ENCODE measurements at places on chromosomes 13 and 19. TPM values are rescaled to one million over a fixed set of nuclear protein-coding genes. Genes with fewer than 3 reads are reported as not detected.

The TPTE2 gene
- total RNA-seq: not detected

GRCh38 chr13:97720896-97721295, 232.6 kb upstream of the IPO5 start:
- no peak for DNase-seq

The PEAK3 gene
- total RNA-seq: not detected

- DNase-seq: no peak
Observed at GRCh38 chr13:94335761-94336526, 143.5 kb downstream of the DCT start.

- peak; percentile 28 for DNase-seq
Observed at GRCh38 chr13:28494778-28495537, at the start of gene FLT1. TSS of gene FLT1 (minus strand) at chr13:28495128. CDS start at chr13:28494843, 285 bp downstream.

The AXL gene
- total RNA-seq: 224 TPM

DNA sequence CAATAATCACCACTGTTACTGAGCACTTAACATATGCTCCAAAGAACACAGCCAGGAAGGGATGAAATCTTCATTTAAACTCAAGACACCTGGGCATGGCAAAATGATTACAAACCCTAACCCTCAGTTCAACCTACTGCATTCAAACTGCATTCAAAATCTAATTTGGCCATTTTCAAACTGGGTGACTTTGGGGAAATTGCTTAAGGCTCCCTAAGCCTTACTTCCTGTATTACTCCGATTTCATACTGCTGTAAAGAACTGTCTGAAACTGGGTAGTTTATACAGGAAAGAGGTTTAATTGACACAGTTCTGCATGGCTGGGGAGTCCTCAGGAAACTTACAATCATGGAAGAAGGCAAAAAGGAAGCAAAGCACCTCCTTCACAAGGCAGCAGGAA, 50.4 kb downstream of the CBY2 start:
- DNase-seq: no peak

GRCh38 chr13:40534456-40534855, 132.0 kb downstream of the FOXO1 start:
- no peak for DNase-seq

GRCh38 chr19:56476651-56477428, at the start of gene ZNF667:
TSS of gene ZNF667 (minus strand) at chr19:56477345. CDS start at chr19:56462370, 14,975 bp downstream.
- no peak for DNase-seq

DNA sequence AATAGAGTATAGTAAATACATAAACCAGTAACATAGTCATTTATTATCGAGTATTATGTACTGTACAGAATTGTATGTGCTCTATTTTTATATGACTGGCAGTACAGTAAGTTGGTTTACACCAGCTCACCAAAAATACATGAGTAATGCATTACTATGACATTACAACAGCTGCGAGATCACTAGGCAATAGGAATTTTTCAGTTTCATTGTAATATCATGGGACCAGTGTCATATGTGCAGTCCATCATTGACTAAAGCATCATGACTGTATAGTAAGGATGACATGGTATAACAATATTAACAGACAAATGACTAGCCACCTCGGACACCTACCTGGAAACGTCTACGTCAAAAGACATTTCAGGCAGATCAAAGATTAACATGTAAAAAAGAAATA, 33.6 kb downstream of the ATP7B start:
- no peak for DNase-seq

DNA sequence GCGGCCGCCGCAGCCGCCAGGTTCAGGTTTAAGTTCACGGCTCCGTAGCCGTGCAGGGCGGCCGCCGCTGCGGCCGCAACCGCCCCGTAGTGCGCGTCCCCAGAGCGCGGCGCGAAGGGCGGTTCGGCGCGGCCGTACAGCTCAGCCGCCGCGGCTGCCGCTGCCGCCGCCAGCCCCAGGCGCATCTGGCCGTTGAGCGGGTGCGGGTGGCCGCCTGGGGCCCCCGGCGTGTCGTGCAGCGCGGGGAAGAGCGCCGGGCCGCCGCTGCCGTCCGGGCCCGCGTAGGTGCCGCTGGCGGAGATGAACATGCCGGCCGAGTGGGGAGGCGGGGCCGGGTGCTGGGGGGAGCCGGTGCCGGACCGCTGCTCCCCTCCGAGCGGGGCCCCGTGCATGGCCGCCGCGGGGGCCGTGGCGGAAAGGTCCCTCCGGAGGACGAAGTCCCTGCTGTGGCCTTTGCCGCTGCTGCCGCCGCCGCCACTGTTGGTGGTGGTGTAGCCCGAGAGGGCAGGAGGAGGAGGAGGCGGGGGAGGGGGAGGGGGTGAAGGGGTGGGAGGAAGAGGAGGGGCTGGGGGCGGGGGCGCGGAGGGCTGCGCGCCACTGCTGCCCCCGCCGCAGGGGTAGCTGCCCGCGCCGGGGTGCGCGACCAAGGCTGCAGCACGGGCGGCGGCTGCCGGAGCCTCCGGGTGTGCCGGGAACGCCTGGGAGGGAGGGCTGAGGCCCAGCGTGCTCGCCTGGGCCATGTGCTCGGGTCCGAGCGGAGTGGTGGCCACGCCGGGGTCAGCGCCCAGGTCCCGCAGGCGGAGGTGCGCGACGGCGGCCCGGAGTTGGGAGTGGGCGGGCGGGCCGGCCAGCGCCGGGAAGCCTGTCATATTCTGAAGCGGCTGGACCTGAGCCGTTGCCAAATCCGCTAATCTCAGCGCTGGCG, 654 bp downstream of the ZIC5 start:
- DNase-seq: no peak

The DZIP1 gene
- 22.2 TPM for total RNA-seq

DNA sequence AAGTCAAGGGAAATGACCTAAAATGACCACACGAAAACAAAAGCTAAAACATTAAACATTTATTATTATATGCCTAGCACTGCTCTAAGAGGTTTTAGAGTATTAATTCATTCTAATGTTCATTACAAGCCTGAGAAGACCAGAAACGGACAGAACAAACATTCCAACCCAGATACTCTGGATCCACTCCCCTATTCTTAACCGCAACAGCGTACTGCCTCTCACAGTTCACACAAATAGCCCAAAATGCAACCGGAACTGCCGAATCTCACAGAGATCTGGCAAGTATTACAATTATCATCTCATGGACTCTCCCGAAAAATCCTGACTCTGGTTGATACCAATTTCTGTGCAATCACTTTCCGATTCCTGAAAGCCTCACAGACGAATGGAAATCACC, 1.4 kb downstream of the ZNF780B start:
- DNase-seq: no peak

The ODAD3 gene
- total RNA-seq: not detected

DNA sequence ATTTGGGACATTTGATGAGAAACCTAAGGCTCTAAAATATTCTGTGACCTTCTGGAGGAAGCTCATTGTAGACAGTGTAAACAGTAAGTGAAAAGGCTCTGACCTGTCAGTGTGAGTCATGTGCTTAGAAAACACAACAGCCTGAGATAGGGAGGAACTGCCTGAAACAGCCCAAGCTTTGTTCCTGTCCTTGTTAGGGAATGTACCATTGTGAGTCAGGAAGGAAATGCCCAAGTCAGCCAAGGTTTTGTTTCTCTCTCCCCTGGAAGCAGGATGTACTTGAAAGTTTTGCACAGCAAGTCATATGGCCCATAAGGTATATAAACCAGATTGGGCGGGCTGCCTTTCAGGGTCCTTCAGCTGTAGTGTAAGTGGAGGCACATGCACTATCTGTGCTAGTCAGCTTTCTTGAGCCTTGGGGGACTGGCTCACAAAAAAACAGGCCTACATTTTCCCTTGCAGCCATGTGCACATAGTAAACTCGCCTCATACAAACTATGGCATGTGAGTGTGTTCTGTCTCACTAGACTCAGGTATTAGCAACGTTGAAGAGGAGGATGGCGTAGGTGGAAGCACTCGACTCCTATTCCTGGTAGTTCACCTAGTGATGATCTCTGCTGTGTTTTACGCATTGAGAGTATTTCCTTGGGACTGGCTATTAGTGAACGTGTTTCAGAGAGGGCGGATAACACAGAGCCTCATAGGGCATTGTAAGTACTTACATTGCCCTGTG, 141.2 kb upstream of the KLHL1 start:
- DNase-seq: no peak

The SELENOV gene
- total RNA-seq: not detected

DNA sequence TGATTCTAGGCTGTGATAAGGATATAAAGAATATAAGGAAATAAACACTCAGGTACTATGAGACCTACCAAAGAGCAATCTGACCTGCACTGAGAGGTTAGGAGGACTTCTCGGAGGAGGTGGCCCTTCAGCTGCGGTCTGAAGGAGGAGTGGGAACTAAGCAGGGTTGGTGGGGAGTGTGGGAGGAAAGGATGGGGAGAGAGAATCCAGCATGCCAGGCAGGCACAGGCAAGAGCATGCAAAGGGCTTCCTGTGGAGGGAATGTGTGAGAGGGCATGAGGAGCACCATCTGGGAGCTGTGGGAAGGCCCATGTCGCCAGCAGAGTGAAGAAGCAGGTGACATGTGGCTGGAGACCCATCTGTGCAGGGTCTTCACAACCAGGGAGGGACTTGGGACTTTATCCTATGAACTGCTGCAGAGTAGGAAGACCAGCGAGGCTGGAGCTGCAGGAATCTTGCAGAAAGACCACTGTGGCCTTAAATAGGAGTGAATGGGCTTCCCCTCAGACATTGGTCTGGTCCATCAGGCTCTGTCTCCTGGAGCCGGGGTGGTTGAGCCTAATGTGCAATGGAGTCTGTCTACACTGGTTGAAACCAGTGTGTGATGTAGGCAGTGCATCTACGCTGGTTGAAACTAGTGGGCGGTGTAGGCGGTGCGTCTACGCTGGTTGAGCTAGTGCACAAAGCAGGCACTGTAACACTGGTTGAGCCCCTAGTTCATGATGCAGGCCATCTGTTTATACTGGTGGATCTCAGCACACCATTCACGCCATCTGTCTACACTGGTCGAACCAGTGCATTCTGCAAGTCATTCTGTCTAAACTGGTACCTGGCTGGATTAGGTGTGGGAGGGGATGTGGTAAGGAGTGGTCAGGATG, 6.4 kb downstream of the CHST8 start:
- no peak for DNase-seq

The VSTM2B gene
- not detected for total RNA-seq

DNA sequence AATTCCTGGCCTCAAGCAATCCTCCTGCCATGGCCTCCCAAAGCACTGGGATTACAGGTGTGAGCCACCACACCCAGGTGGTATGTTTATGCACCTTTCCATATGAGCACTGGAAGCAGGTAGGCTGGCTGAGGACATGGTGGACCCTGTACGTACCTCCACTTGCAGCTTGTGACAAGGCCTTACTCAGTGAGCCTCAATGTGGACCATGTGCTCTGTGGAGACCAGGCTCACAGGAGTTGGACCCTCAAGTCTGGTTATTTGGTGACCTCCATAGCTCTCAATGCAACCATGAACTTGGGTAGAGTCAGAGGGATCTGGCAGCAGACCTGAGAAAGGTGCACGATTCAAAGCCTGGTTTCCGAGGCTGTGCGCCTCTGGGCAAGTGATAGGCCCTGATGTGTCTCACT, 5.5 kb downstream of the ACP4 start:
- no peak for DNase-seq

DNA sequence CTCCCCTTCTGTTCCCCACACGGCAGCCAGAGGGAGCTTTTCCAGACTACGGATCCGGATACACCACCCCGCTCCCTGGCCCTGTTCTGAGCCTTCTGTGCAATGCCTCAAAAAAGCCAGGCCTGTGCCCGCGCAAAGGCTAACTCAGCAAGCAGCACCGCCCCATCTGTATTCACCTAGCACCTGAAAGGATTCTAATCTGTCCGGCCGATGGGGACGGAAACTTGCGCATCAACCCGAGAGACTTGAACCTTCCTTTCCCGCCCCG, 589 bp downstream of the ZBTB45 start:
- DNase-seq: peak; percentile 79

DNA sequence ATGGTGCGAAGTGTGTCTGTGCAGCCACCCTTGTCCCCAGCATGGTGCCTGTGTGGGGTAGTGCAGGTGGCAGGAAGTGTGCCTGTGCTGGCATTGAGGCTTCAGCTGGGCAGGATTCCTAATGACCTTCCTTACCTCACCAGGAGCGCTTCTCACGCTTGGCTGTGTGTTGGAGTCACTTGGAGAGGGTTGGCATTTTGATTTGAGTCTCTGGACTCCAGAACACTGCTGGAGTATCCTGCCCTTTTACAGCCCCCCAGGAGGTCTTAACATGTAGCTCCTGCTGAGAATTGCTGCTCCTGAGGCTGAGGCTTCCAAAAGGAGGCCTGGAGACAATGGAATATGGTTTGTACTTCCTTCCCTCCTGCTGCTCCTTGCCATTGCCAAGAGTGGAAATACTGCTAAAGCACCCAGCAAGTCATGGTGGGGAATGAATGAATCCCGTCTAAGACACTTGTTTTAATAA, 87.1 kb downstream of the ARHGEF7 start:
- no peak for DNase-seq

DNA sequence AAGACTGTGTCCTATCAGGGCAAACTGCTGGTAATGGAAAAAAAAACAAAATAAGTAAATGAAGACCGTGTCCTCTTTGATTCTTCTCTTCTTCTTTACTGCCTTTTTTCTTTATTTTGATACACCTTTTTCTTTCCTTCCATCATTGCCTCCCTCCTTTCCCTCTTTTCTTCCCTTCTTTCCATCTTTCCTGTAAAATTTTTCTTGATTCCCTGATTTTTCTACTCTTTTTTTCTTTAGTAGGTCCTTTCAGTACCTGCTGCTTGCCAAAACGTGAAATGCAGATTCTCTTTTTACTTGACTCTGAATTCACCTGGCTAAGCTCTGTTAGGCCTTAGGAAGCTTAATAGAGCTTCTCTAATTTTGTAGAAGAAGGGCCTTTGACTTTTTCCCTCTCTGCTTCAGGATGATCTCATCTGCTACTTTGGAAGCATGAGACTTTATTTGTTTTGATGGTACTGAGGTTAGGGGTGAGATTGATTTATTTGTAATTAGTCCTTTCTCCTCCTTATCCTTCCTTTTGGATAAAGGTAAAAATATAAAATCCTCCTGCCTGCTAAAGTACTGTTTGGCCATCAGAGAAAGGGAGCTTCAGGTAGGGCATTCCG, 19.2 kb downstream of the LSM14A start:
- DNase-seq: no peak

The ADAMTSL5 gene
- total RNA-seq: 4.0 TPM

GRCh38 chr19:2167896-2168618, 4.3 kb downstream of the DOT1L start:
- peak; percentile 41 for DNase-seq

GRCh38 chr19:15612342-15612741, 2.7 kb upstream of the CYP4F8 start:
- no peak for DNase-seq

GRCh38 chr19:35518313-35518712, 4.9 kb upstream of the DMKN start:
- peak; percentile 73 for DNase-seq

DNA sequence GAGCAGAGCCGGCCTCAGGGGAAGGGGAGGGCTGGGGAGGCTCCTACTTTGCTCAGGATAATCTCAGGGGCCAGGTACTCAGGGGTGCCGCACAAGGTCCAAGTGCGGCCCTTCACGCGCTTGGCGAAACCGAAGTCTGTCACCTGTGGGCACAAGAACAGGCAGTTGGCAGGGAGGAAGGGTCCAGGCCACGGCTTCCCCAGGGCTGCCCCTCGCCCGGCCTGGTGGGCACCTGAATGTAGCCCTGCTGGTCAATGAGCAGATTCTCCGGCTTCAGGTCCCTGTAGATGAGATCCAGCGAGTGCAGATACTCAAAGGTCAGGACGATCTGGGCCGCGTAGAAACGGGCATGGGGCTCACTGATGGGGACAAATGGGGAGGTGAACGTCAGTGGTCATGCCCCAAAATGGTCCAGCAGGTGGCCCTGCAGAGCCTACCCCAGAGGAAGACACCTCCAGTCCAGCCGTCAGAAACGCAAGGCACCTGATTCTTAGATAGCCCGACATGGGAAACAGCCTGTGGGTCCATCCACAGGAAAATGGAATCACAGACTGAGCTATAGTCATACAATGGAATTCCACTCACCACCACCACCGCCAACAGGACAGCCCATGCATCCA, 7.1 kb upstream of the SAMD1 start:
- DNase-seq: no peak

All from SJSA1 (cell line).